ENCODE measurements at places on chromosomes 5 and 9.

- DNase-seq = no peak
Observed at GRCh38 chr9:19160085-19160484, 32.8 kb upstream of the PLIN2 start.

DNA sequence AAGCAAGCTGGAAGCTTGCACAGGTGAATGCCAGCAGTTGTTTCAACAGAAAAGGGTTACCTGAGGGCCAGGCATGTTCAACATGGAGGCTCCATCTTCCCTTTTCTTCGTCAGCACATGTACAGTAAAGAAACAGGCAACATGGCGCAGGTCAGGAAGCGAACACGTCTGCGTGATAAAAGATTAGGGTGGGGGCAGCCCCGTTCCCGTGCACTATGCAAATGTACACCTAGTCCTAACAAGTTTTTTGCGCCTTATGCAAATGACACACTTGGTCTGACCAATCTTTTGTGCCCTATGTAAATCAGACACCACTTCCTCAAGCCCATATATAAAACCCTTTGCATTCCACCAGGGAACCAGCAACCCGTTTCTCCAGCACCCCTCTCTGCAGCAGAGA is 452.1 kb upstream of the PTPRD start:
- no peak for DNase-seq

DNA sequence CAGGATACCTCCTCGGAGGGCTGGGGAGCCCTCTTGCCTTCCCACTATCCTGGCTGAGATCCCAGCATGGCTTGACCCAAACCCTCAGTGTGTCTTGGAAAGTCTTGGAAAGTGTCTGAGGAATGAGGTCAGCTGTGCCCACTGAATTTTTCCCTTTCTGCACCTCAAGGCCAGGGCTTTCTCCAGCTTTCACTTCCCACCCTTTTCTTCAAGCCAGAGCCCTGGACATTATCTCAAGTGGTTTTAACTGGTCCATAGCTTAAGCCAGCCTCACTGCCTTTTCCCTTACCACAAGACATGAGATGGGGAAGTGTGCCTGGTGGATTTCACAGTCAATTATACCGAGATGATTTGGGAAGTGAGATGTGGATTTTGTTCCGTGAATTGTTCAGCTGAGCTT is 35.7 kb upstream of the LHX2 start:
- no peak for DNase-seq

DNA sequence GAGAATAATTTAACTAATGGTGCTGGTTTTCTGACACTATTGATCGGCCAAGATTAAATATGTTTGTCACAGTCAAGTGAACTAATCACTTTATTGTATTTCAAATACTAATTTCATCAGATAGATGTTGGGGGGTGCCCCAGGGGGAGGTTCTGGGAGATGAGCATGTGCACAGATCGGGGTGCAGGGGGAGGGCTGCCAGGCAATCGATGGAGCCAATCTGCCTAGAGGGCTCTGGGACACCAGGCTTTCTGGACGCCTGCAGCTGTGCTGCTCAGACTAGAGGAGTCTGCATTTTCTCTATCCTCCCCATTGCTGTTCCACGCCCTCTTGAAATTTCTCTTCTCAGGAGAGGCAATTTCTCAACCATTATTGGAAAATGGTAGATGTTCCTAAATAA is 100.0 kb upstream of the ALDH1B1 start:
- DNase-seq = no peak

DNA sequence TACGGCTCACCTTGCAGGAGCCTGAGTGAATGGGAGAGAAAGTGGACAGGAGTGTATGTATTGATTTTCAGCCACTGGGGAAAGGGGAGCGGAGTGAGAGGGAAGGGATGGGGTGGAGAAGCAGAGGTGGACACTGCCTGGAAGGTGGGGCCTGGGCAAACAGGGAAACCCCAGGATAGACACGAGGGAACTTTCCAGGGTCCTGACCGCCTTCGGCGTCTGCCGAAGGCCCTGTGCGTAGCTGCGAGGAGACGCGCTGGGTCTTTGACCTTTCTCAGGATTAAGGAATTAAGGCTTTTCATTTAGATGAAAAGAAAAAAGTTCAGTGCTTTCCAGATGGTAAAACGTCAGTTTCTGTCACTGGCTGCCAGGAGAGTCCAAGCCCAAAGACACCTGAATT is 134.6 kb upstream of the RAPGEF1 start:
- DNase-seq = no peak

GRCh38 chr9:72300873-72301272 is 64.1 kb downstream of the ZFAND5 start:
- DNase-seq = no peak

GRCh38 chr9:91424403-91425176 is 958 bp upstream of the NFIL3 start:
- DNase-seq = no peak

DNA sequence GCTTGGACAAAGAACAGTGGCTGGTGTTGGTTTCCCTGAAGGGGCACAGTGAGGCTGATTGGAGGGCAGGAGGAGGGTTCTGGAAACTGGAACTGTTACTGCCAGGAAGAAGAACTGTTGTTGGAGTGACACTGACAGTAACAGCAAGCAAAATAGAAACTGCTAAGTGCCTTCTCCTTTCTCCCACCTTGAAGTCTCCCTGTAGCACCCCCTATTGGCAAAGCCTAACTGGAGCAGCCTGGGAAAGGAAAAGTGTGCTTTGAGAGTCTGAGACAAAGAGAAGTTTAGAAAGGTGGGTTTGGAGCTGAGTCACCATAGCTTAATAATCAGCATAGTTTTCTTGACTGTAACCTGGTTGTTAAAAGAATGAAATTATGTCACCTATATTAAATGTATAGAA is 2.5 kb upstream of the TMEM174 start:
- DNase-seq = no peak

DNA sequence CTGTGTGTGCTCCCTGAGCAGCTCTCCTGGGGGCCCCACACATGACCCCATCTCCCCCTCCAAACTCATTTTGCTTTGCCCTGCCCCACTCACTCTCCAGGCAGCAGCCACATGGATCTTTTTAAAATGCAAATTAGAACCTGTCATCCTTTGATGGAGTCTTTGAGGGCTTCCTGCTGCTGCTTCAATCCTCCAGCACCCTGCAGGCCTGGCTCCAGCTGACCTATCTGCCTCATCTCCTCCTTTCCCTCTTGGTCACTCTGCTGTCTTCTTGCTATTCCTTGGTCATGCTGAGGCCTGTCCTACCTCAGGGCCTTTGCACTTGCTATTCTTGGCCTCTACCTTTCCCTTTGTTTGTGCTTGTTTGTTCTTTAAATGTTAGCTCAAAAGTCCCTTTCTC is 17.9 kb downstream of the NDST1 start:
- DNase-seq = no peak

- no peak for DNase-seq
Observed at GRCh38 chr5:23864786-23865185, 357.4 kb downstream of the PRDM9 start.

DNA sequence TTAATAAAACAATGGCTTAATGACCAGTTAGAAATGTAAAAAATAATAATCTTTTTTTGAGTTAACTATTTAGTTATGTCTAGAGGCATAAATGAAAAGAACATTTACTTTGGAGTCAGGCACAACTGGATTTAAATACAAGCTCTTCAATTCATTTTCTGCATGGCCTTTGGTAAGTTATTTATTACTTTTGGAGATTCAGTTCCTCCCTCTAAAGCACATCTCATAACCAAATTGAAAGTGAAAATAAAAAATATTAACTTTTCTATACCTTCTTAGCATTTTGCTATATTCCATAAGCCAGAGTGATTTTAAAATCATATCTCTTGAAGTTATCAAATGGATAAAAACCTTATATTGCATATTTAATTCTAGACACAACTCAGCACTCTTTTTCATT is 434.9 kb upstream of the SMARCA2 start:
- DNase-seq = no peak

DNA sequence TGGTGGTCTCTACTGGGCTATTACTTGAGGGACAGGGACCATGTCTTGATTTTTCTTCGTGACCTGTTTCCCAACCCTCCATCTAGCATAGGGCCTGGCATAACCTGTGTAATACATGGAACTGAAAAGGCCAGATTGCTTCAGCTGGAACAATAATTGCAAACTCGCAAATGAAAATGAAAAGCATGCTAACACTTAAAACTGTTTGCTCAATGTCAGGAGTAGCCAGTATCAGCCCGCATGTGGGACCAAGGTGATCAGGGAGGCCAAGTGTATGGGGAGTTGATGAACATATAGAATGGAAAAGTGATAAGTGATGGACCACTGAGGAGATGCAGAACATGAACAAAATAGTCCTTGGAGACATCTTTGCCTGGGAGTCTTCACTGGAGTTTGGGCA is 25.2 kb downstream of the GLRX start:
- DNase-seq = no peak

- DNase-seq = no peak
Observed at GRCh38 chr5:178625679-178626483, 969 bp downstream of the CLK4 start.

DNA sequence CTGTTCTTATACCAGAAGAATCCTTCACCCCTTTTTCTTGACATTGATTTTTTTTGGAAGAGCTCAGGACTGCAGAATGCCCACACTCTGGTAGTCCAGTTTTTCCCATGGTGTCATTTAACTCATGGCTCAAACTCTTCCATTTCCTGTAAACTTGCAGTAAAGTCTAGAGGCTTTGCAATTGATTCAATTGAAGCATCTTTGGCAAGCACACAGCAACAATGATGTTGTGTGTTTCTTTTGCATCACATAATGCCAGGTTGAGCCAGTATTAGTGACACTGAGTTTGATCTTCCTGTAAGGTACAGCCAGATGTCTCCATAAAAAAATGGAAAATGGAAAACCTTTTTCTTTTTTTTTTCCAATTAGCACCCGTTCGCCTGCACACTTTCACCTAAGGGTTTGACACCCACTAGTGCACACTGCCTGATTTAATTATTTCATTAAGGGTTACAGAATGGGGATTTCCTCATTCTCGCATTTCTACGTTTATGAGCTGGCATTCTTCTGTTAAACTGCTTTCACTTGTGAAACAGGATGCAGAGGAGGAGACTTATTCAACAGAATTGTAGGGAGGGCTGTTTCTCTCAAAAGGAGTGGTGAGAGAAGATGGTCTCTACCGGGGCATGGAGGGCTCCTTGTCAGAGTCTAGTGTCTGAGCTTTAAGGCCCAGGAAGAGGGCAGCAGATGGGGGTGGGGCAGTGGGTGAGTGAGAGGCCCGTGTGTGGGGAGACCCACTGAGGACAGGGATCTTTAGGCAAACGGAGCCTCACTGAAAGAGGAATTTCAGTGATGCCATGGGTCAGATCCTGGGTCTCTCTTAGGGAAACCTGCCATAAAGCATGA is 2.2 kb upstream of the S1PR3 start:
- no peak for DNase-seq

GRCh38 chr5:5617024-5617423 is 194.5 kb downstream of the ICE1 start:
- no peak for DNase-seq

GRCh38 chr9:105458404-105458803 is 10.6 kb downstream of the FSD1L start:
- DNase-seq = no peak

DNA sequence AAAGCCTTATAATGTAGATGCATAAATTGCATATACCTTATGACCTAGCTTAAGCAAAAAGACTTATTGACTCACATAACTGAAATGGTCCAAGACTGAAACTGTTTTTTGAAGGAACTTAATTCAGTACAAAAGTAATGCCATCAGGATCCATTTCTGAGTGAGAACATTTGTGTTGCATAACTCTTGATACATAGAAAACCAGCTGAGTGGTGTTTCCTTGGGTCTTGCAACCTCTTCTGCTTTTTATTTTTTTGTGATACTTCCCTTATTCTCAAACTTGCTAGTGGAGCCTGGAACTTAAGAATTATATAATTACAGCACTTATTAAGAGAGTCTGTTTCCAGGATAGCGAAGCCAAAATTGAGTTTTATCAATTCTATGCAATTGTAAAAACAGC is 272.0 kb downstream of the MAN2A1 start:
- DNase-seq = no peak

DNA sequence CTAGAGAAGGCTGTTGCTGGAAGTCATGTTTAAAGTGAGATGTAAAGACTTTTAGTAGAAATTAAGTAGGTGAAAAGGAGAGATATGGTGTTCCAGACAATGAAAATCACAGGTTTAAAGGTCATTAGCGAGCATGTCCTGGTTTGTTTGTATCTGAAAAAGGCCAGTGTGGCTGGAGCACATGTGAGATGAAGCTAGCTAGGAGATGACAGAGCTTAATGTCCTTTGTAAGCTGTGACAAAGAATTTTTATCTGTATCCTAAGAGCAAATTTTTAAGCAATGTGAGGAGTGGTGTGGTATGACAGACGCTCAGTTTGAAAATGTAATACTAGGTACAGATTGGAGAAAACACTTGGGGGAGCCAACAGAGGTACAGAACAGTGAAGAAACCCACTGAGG is 567.2 kb upstream of the ARRDC3 start:
- DNase-seq = no peak

- peak; percentile 88 for DNase-seq
Observed at GRCh38 chr9:97038611-97039513, at the start of gene CTSV. Gene CTSV, minus strand, starts transcription at chr9:97039142. Its CDS starts 1,099 bp downstream, at chr9:97038043.

- no peak for DNase-seq
Observed at GRCh38 chr9:110006657-110007056, 201.3 kb downstream of the C9orf152 start.

DNA sequence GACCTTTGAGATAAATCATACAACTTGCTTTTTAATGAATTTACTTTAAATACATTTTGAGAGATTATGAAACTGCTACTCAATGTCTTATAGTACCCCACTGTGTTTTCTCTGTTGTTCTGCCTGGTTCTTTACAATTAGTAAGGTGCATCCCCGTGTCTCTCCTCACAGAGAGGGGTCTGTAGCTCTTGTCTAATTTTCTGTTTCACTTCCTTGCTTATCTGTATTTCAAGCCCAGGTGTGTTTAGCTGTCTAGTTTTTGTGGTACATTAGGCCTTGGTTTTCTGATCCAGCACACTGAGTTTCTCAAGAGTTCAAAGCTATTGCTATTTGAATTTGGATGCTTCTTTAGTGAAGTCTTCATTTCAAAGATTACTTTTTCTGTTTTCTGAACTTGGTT is 105.1 kb downstream of the MAST4 start:
- no peak for DNase-seq
